Mesothelial cell of epicardium (in vitro differentiated cells): ENCODE measurements at places on chromosomes 12 and 14.

DNA sequence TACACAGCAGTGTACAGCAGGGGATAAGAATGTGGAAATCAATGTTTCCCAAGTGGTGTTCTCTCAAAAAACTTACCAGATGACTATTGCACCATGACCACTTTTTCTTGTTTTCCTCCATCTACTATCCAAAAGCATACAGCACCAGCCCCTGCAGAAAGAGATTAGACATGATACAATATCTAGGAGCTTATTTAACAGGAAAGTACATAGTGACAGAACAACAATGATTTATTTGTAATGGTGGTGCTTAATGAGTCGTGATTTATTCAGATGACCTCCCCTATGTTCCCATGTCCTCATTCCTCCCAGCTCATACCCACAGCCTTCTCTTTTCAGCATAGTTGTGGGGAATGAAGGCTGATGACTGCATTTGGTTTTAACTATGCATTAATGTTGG is 413.6 kb downstream of the BTG1 start:
- H3K4me3 ChIP-seq = no peak overlapping the region
- H3K4me1 ChIP-seq = no peaks in the 10 kb centered on the region
- no peak overlapping the region for H3K27ac ChIP-seq
- no peak for DNase-seq

GRCh38 chr14:52922059-52922458 is 28.8 kb downstream of the FERMT2 start:
- DNase-seq = no peak
- no peak overlapping the region for H3K27ac ChIP-seq
- no peaks in the 10 kb centered on the region for H3K36me3 ChIP-seq
- H3K4me1 ChIP-seq = peaks cover 27% of the 10 kb centered on the region
- H3K4me3 ChIP-seq = no peak overlapping the region

GRCh38 chr12:44647917-44648690 is 228.0 kb downstream of the NELL2 start:
- peaks cover 5% of the 10 kb centered on the region for H3K27me3 ChIP-seq
- no peaks in the 10 kb centered on the region for H3K36me3 ChIP-seq
- DNase-seq = no peak
- no peak overlapping the region for H3K27ac ChIP-seq

GRCh38 chr12:21379218-21379617 is 6.5 kb downstream of the IAPP start:
- no peaks in the 10 kb centered on the region for H3K4me1 ChIP-seq
- no peak overlapping the region for H3K27ac ChIP-seq
- no peak for DNase-seq
- H3K36me3 ChIP-seq = no peaks in the 10 kb centered on the region

GRCh38 chr12:111598637-111599452 is at the start of gene ATXN2:
ATXN2 (minus strand) TSS chr12:111599315; CDS start chr12:111599034, 281 bp downstream.
- peaks cover 1% of the 10 kb centered on the region for H3K27me3 ChIP-seq
- peak within 1 kb of the TSS; percentile 98 for H3K27ac ChIP-seq
